ENCODE measurements at places on chromosomes 2 and 18.
A peak's percentile ranks its signal among the peaks of the same experiment; 100 is the strongest.

DNA sequence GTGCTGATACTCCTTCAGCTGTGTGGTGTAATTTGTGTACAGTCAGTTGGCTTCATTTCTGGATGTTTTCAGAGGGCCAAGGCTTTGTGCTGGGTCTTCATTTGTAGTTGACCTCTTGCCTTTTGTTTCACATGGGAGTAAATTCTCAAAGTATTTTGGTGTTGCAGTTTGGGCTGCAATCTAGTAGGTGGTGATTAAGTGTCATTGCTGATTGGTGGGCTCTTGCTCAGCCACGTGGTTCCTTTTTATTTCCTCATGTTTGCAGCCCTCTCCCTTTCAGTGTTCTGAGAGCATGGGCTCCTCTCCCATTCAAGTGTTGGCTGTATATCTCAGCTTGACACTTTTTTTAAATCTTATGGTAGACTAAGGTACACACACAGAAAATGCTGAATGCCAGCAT is 96.8 kb downstream of the SNTG2 start:
- no peak for DNase-seq

DNA sequence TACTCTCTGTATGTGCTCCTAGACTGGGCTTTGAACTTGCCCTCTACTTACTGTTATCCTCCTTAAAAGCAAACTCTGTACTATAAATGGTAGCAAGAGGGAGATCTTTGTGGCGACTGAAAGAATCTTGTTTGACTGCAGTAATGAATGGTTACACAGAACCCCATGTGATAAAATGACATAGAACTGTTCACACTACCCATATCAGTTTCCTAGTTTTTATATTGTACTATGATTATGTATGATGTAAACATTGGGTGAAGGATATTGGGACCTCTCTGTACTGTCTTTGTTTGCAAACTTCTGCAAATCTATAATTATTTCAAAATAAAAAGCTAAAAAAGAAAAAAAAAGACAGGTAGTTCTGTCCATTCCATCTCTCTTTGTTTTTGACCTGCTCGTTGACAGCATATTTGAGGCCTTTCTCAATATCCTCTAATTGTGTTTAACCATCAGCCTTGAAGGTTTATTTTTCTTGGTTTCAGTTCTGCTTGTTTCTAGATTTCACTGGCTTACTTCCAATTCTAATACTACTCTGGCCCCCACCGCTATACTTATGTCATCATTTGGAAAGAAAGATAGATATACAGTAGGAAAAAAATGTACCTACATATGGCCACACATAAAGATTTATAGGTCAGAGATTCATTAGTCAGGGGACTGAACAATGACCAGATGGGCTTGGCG is 79.2 kb upstream of the MYO3B start:
- DNase-seq: no peak

- peak; percentile 50 for DNase-seq
Observed at GRCh38 chr2:46846536-46846935, 69.1 kb downstream of the MCFD2 start.

GRCh38 chr18:74513149-74513882 is 17.2 kb downstream of the CNDP2 start:
- DNase-seq: no peak

GRCh38 chr2:197159661-197160211 is 150.8 kb downstream of the ANKRD44 start:
- DNase-seq: peak; percentile 89

- DNase-seq: no peak
Observed at GRCh38 chr18:13910986-13911385, 4.3 kb downstream of the MC2R start.

DNA sequence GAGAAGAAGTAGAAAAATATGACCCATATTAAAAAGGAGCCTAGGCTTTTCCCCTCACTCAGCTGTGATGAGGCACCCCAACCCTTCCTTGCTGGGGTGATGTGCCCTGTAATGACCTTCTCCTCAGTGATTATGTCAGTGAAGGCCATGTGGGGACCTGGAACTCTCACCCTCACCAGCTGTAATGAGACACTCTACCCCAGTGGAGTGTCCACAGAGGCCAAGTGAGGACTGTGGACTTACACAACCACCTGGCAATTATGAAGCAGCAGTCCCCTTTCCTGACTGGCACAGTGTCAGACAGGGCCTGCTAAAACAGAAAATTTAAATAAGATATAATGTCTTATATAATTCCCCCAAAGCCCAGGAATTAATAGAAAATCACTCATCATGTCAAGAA is 54.2 kb downstream of the SEMA4F start:
- DNase-seq: peak; percentile 15

GRCh38 chr18:78327643-78328042 is 652.0 kb upstream of the SALL3 start:
- DNase-seq: no peak

DNA sequence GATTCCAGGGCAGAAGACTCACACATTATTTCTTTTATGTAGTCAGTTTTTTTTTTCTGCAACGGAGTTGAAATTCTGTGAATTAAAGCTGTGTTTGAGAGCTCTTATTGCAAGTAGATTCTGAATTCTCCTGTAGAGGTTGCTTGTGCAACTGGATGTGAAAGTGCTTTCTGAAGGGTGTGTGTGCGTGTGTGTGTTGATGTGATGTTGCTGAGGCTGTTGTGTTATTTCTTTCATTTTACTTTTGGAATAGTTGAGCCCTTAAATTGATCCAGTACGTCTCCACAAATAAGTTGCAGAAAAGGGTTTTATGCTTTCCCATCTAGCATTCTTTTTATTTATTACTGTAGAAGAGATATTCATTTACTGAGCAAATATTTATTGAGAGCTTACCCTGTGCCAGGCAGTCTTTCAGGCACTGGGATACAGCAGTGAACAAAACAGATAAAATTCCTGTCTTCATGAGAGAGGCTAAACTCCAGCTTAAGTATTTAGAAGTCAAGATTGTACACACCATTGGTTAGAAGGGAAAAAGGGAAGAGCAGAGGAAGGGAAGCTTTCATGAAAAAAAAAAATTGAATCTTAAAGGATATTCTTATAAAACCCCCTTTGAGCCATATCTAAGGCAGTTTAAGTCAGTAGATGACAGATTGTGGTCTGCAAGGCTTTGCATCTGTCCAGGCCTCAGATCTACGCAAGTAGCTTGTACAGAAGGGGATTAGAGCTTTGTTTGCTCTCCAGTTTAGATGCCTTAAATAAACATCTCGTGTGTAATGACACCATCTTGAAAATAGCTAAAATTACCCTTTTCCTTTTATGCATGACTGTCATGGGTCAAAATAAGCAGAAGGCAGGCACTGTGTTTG is 58.2 kb downstream of the MYO1B start:
- no peak for DNase-seq

GRCh38 chr2:30492619-30493018 is 45.6 kb downstream of the LCLAT1 start:
- DNase-seq: no peak

- DNase-seq: peak; percentile 22
Observed at GRCh38 chr2:182319556-182320505, 107.0 kb downstream of the PDE1A start.

DNA sequence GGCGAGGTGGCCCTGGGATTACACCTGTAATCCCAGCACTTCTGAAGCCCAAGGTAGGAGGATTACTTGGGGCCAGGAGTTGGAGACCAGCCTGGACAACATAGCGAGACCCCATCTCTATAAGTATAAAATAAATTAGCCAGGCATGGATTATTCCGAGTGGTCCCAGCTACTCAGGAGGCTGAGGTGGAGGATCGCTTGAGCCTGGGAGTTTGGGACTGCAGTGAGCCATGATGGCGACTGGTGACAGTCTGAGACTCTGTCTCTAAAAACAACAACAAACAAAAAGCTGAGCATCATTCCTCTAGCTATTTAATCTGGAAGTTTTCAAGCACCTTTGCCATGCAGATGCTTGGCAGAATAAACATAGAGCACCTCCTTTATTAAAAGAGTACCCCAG is 21.8 kb upstream of the FAHD2A start:
- DNase-seq: no peak

- DNase-seq: no peak
Observed at GRCh38 chr2:167814881-167815718, 432.3 kb downstream of the STK39 start.
